Amygdala (tissue), 56 donors: ENCODE measurements at places on chromosomes 16 and 17.

DNA sequence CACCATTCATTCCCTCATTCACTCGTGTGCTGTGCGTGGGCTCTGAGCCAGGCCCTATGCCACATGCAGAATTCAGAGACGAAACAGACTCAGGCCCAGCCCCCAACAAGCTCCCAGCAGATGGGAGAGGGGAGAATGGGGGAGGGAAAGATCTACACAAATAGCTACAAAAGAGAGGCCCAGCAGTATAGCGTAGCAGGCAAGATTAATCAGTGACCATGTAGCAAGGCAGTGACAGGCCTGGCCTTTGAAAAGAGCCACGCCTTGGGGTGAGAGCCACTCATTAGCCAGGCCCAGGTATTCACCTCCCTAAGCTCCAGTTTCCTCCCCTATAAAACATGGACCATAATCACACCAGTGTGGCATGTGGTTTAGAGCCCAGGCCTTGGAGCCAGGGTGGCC, 16.4 kb upstream of the KRT19 start:
- DNase-seq: no peak

- no peak for DNase-seq
Observed at GRCh38 chr16:82070656-82071369, 35.8 kb downstream of the HSD17B2 start.

- no peak for DNase-seq
Observed at GRCh38 chr17:34667656-34668055, 88.3 kb downstream of the TMEM132E start.

DNA sequence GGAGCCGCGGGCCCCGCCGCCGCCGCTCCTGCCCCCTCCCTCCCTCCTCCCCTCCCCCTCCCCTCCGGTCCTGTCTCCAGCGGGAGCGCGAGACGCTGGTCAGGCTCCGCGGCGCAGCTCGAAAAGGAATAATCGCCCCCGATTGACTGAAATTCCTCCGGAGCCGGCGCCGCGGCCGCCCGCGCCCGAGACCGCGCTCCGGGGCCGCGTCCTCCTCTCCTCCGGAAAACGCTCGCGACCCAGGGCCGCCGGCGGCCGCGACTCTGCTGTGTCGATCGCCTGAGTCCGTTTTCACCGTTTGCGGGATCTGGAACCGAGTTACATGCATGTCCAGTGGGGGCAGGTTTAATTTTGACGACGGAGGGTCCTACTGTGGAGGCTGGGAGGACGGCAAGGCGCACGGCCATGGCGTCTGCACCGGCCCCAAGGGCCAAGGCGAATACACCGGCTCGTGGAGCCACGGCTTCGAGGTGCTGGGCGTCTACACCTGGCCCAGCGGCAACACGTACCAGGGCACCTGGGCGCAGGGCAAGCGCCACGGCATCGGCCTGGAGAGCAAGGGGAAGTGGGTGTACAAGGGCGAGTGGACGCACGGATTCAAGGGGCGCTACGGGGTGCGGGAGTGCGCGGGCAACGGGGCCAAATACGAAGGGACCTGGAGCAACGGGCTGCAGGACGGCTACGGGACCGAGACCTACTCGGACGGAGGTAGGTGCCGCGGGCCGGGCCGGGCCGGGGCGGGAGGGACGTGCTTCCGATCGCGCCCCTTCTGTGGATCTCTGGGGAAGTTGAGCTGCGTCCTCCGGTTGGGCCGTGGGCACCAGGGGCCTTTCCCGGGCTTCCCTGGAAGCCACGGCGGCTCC, 744 bp downstream of the JPH3 start:
- no peak for DNase-seq

DNA sequence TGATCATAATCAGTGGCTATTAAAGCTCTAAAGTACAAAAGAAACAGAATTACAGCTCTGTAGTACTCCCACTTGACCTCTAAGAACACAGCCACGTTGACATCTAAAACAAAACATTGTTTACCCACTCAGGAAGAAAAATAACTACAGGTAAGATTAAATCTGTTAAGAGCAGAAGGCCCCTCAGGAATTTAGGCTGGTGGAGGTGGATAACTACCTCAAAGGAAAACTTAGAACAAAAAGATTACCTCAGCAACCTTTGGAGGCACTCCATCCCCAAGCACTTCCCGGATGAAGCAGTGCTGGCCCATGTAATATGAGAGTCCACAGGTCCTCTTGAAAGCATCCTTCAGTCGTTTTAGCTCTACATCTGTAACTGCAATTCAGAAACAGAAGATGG, 46.7 kb downstream of the USP32 start:
- DNase-seq: no peak

DNA sequence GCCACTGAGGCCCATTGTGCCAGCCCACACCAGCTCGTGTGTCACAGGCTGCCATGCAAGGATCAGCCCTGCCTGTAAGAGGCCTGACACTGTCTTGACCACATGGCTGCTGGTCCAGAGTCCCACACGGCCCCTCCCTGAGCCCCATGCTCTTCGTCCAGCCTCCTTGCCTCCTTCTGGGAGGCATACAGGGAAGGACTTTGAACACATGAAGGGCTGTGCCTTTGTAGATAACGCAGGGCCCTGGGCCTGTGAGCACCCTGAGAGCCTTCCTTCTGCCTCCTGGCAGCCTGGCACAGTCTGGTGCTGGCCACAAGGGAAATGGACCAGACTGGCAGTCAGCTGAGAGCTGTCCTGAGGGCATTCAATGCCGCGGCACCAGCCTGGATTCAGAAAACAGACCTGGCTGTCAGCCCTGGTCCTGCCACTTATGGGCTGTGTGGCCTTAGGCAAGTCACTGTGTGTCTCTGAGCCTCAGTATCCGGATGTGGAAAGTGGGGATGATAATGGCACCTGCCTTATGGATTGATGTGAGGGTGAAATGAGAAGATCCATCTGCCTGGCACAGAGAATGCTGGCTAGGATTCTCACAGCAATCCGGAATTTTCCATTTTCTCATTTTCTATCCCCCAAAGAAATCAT, 19.2 kb upstream of the SPNS2 start:
- DNase-seq: no peak

- peak; percentile 42 for DNase-seq
Observed at GRCh38 chr16:67719778-67720144, 645 bp upstream of the GFOD2 start.
